CD14-positive monocyte (primary cell): ENCODE measurements at places on chromosomes 2 and 18.

GRCh38 chr2:70068119-70068518 is 19.2 kb upstream of the PCBP1 start:
- DNase-seq: no peak

DNA sequence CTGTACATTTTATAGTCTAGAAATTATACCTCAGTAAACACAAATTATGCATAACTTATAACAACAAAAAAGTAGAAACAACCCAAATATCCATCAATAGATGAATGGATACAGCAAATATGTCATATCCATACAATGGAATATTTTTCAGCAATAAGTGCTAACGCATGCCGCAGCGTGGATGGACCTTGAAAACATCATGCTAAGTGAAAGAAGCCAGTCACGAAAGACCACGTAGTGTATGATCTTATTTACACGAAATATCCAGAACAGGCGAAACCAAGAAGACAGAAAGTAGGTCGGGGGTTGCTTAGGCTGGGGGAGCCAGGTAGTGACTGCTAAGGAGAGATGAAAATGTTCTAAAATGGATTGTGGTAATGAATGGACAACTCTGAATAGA is 167.1 kb upstream of the MYCN start:
- DNase-seq: no peak

DNA sequence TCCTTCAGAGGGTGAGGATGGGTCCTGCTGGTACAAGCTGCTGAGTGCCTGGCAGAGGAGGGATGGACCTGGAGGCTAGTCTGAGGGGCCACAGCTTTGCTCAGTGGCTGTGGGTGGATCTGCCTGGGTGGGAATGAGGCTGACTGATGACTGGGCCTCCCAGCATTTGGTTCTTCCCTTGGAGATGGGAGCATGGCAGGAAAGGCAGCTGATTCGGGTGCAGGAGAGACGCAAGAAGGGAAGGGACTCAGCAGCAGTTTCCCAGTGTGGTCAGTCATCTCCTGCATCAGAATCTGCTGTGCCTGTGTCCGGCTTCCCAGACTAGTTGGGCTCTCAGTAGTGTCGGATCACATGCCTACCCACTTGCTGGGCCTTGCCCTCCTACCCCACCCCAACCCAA is 7.3 kb downstream of the WIPF1 start:
- no peak for DNase-seq

DNA sequence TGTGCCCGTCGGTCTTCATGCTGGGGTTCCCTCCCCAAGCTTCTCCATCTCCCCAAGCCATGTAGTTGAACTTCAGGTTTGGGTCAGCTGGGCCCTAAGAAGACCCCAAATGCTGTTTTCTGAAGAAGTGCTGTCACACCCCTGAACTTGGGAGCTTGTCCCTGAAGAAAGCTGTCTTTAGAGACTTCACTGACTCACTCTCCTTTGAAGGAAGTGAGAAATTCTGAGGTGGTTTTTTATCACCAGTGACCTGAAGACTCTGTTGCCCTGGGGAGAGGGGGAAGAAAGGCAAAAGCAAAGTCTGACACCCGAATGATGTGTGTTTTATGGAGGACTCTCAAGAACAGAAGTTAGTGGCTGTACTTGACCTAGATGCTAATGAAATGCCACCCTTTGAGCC is 83.6 kb upstream of the BCL2L11 start:
- DNase-seq: peak; percentile 60

DNA sequence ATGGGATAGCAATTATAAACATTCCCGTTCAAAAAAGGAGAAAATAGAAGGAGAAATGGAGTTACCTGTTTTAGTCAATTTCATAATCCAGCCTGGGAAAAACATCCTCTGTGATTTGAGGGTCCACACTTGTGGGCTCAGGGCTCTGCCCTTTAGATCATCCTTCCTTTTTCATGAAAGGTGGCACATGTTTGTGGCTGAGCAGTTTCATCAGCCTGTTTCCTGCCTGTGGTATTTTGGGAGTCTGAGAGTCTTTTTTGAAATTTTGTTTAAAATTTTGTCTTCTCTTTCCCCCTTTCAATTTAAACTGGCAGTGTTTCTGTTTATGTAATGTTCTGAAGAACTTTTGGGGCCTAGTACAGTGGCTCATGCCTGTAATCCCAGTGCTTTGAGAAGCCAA is 84.0 kb downstream of the KIAA1328 start:
- no peak for DNase-seq

GRCh38 chr2:43265001-43265400 is 38.6 kb upstream of the ZFP36L2 start:
- no peak for DNase-seq
